GM13976 (cell line): ENCODE measurements at places on chromosomes 16 and 17.
A peak's percentile ranks its signal among the peaks of the same experiment; 100 is the strongest.

DNA sequence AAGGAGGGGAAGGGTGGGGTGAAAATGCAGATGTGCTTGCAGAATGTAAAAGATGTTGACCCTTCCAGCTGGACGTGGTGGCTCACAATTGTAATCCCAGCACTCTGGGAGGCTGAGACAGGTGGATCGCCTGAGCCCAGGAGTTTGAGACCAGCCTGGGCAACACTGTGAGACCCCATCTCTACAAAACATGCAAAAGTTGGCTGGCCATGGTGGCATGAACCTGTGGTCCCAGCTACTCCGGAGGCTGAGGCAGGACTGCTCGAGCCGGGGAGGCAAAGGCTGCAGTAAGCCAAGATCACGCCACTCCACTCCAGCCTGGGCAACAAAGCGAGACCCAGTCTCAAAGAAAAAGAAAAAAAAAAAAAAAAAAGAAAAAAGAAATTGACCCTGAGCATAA is 17.8 kb downstream of the ATP1B2 start:
- no peak for DNase-seq

GRCh38 chr16:66480265-66481080 is 53.4 kb downstream of the BEAN1 start:
- no peak for DNase-seq

DNA sequence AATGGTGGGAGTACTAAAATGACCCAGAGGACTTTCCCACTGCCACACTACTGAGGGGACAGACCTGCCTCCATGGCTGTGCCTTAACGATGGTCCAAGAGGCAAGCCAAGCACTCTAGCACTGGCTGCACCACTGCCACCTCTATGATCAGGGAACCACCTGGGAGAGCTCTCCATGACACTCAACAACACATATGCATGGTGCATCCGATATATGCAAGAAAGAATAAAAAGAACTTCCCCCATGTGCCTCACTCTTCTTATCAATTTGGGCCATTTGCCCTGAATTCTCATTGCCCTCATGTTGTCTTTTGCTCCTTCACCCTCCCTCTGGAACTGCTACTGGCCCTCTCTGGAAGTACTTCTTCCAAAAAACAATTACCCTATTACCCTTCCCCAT is 99.5 kb downstream of the HS3ST3A1 start:
- no peak for DNase-seq

DNA sequence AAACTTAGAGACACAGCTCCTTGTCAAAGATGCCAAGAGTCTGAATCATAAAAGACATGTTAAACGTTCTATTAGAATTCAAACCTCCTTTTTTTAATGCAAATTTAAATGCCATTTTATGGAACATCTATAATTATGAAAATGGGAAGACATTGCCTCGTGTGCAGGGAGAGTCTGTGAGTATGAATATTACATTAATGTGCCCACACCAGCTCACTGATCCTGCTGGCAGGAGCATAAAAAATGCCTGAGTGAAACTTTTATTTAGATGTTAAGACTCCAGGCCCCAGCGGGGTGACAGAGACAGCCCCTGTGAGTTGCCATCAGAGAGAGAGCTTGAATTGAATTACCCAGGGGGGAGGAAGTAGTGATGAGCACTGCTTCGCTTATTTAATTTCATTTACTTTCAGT is 84.8 kb downstream of the SNX11 start:
- no peak for DNase-seq

DNA sequence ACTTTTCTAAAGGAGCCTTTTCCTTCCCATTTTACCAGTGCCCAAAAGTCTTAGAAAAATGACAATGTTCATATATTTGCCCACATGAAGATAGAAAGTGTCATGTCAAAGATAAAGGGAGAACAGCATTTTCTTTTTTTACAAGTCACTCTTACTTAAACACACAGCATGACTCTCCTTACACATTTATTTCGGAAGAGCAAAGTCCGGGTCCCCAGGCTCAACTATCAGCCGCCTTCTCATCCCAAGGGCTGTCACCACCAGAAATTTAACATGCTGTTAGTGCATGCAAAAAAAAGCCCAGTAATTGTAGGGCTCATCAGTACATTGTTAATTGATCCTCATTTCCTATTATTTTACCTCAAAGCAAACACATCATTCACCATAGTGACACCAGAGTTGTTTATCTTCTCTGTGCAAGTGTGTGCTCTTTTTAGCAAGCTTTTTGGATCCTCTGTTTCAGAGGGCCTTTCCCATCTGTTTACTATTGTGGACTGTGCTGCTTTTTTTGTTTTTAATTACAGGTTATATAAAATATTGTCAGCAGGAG is 560.3 kb downstream of the WWOX start:
- no peak for DNase-seq

GRCh38 chr16:66003201-66003600 is 363.3 kb upstream of the CDH5 start:
- DNase-seq, result no peak

DNA sequence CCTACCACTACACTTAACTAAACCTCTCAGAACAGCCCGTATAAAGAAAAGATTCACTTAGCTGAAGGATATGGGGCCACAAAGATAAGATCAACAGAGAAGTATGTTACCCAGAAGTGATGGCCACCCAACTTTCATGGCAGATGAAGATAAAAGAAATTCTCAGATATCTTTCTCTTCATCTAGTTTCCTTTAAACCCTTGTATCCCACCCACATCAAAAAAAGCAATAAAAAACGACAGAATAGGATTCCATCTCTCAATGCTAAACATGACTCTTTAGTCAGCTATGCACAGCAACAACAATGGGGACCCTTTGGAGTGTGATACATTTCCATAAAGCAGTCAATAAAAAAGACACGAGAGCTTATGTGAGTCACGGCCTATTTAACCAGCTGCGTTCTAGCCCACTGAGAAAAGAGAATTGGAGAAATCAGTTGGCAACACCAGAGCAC is 86.6 kb downstream of the SNX11 start:
- no peak for DNase-seq

- no peak for DNase-seq
These were observed 176.6 kb downstream of the RAB11FIP4 start for GRCh38 chr17:31568121-31568520.

DNA sequence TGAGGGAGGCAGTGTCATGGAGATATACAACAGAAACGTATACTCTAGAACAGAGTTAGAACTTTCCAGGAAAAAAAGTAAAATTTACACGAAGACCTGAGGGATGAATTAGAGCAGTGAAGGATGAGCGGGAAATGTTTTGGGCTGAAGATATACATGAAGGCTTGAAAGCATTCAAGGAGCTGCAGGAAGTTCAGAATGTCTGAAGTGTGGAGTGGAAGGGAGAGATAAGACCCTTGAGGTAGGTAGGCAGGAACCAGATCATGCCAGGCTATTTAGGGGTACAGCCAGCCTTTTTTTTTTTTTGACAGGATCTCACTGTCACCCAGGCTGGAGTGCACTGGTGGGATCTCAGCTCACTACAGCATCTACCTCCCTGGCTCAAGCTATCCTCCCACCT is 3.2 kb upstream of the NLK start:
- DNase-seq, result no peak

GRCh38 chr17:14813649-14814370 is 451.3 kb downstream of the PMP22 start:
- DNase-seq, result no peak

- DNase-seq, result no peak
These were observed 221.8 kb downstream of the MAP2K4 start for GRCh38 chr17:12242345-12242954.

GRCh38 chr16:58026139-58026704 is 668 bp downstream of the MMP15 start:
- DNase-seq, result no peak

GRCh38 chr16:54193665-54194333 is 92.8 kb downstream of the IRX3 start:
- peak; percentile 81 for DNase-seq

- no peak for DNase-seq
These were observed 98.9 kb upstream of the CDC42EP4 start for GRCh38 chr17:73410586-73411312.
